ENCODE measurements at places on chromosomes 6 and 20. TPM values are rescaled to one million over a fixed set of nuclear protein-coding genes. Genes with fewer than 3 reads are reported as not detected.

- DNase-seq = peak; percentile 64
These were observed 40.9 kb upstream of the CDH22 start for GRCh38 chr20:46349035-46349741.

Gene PRSS16
- total RNA-seq = 1.9 TPM

DNA sequence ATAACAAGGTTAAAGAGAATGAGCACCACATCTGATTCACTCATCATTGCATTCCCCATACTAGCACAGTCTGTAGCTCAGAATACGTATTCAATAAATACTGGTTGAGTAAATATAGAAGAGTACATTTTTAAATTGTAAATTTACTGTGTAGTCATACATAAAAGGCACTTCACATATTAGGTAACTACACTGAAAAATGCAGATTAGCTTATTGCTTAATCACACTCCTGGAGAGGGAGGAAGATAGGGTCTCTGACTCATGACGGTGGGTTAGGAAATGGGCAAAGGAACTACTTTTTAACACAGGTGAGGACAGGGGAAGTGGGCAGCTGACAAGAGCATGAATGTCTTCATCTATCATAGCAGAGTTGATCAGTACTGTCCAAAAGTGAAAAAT, 133.2 kb downstream of the TBC1D32 start:
- no peak for DNase-seq

DNA sequence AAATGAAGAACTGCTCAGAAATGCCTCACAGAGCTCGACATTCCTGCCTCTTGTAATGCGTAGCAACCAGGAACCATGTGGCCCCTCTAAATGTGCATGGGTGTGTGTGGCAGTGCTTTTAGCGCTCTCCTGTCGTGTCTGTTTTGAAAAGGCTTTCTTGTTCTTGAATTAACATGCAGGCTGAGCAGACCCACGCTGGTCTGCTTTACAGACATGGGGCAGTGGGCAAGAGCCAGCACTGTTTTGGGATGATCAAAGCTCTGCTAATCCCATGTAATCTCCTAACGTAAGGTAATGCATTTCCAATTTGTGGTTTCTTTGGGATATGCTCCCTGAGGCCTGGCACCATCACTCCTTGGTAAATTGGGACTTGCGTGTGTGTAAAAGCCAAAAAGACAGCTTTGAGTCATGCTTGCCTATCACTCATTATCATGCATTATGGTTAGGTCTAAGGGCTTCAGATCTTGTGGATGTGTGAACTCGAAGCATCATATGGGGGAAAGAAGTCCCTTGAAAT, 11.8 kb downstream of the RIPOR2 start:
- peak; percentile 51 for DNase-seq

DNA sequence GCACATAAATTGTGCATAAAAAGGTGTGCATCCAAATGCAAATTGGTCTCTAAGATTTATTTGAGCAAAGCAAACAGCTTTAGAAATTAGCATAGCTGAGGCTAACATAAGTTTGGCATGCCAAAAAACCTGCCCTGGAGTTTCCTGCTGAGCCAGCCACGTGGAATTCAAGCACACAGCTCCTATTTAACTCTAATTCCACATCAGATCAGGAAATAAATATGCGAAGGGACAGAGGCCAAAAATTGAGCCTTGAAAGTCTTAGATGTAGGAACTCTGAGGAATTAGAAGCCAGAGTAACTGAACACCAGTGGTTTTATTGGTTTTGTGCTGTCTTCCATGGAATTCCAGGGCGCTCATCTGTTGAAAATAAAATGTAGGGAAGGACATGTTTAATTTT, 19.6 kb downstream of the SOBP start:
- no peak for DNase-seq

DNA sequence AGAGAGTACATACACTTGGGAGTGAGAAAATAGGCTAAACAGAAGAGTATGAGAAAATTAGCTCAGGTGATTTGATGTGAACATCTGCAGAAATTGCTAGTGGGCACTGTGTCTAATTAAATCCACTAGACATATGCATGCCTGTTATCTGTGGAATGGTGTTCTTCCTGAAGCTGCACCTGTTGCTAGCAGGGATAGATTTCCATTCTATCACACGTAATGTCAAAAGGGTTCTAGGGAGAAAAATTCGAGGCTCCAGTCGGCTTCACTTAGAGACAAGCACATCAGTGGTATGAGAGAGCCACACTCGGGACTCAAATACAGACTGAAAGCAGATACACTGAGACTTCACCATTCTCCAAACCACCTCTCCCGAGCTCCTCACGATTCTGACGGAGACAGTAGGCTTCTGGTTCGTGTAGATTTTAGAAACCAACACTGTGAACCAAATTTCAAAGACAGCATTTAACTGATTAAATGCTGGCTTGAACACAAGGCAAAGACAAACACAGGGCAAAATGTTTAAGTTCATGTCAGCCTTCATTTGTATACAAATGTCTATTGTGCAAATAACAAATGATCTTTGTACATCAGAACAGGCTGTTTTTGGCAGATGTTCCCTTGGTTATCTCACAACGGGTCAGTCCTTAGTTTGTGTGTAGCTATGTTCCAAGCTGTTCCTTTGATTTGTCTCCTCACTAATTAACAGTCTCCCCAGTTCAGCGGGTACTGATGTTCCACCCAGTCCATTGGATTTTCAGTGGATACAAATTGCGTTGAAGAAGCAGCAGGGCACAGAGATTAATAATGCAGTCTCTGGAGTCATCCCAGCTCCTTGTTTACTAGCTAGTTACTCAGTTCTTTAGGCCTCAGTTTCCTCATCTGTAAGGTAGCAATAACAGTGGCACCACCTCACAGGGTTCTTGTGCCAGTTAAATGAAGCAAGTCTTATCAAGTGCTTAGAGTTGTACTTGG, 131.0 kb upstream of the IFNGR1 start:
- DNase-seq = no peak

Gene SLA2
- 51.5 TPM for total RNA-seq

GRCh38 chr6:122400462-122401089, 1.1 kb downstream of the HSF2 start:
- no peak for DNase-seq

Gene ADGRG6
- total RNA-seq = 1.5 TPM

Gene ZC3H12D
- total RNA-seq = 39.0 TPM

DNA sequence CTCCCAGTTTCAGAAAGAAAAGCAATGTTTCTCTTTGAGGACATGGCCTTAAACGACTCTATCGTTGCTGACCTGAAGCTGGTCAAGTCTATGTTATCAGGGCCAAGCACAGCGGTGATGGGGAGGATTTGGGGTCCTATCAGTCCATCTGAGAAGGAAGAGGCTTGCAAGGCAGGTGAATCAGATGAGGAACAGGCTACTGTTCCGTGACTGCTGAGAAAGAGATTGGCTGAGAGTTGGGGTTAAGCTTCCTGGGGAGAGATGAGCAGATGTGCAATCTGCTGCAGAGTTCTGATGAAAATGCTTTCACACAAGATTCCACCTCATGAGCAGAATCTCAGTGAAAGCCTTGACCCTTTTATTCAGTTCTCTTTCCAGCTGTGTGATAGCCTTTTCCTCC, 168.3 kb upstream of the STMND1 start:
- DNase-seq = no peak

Gene OR2B2
- total RNA-seq = not detected

Gene MLIP
- total RNA-seq = not detected

DNA sequence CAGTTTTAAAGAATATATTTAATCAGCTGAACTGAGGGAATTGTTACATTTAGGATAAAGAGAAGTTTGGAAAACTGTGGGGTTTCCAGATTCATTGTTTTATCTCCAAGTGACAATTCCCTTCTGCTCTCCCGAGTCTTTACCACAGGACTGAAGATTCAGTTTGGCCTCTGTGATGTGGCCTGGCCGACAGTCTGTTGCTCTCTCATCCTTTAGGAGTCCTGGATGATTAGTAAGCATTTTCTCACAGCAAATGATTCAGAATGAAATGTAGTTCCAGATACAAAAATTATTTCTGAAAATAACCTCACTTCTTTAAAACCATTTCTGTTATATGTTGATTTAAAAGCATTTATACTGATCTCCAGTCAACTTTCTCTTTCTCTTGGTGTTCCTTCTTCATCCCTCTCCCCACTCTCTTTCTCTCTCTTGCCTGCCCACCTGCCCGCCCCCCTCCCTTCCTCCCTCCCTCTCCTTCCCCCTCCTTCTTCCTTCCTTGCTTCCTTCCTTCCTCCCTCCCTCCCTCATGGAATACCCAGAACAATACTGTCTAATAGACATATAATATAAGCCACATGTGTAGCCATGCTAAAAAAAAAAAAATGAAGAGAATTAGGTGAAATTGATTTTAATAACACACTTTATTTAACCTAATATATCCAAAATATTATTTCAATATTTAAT, 254.9 kb downstream of the PRL start:
- DNase-seq = no peak

Gene LRRC73
- total RNA-seq = 0.18 TPM

Gene BFSP1
- 0.18 TPM for total RNA-seq

- DNase-seq = no peak
These were observed 78.4 kb downstream of the RNASET2 start for GRCh38 chr6:166877906-166878305.

DNA sequence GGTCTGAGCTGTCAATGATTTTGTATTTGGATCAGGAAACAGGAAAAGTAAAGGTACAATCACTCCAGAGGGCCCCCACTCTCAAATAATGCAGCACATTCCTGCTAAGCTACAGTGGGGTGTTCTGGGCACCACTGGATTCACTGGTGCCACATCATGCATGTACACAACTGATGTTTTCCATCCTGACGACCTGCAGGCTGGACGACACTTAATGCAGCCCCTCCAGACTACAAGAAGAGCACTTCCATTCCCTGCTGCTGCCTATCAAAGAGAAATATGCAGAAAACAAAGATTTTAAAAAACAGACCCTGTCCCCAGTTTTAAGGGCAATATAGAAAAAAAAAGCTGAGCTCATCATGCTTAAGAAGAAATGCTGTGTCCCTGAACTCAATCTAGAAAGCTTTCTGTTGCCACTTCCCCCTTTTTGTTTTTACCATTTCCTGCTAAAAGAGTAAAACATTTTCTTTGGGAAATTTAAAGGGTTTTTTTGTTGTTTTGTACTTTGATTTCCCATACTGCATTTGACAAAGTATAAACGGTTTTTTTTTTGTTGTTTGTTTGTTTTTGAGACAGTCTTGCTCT, 35.5 kb downstream of the ABHD12 start:
- no peak for DNase-seq

DNA sequence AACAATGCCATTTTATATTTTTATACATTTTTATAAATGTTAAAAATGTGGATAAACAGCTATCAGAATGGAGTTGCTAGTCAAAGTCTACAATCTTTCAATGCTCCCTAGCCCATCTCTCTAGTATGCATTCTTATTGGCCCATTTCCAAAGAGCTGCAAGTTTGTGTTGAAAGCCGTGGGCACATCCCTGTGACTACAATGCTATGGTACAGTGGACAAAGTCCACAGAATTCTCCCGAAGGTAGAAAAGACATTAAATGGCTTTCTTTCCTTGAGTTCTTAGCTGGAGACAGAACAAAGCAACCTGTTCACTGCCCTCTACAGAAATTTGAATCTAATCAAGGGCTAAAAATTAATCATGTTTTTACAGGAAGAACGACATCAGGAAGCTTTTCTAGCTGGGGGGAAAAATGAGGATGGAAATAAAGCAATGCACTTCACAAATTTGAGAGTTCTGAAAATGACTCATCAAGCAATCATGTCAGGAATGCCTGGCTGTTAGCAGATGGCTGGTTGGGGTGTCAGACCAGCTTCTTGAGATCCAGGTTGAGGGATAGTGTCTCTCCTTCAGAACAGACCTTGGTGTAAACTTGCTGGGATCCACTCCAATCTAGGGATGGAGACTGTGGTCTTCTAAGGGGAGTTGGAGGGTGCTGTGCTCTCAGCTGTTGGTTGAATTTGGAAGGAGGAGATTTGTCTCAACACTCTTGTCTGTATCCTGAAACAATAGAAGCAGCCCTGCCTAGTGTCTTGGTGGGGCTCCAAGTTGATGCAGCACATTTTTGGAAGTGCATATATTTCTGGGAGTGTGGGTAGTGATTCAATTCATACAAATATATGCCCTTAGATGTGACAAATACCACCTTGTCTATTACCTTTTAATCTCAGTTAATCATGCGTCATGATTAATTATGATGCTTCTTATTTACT, 143.4 kb upstream of the PHACTR1 start:
- no peak for DNase-seq

DNA sequence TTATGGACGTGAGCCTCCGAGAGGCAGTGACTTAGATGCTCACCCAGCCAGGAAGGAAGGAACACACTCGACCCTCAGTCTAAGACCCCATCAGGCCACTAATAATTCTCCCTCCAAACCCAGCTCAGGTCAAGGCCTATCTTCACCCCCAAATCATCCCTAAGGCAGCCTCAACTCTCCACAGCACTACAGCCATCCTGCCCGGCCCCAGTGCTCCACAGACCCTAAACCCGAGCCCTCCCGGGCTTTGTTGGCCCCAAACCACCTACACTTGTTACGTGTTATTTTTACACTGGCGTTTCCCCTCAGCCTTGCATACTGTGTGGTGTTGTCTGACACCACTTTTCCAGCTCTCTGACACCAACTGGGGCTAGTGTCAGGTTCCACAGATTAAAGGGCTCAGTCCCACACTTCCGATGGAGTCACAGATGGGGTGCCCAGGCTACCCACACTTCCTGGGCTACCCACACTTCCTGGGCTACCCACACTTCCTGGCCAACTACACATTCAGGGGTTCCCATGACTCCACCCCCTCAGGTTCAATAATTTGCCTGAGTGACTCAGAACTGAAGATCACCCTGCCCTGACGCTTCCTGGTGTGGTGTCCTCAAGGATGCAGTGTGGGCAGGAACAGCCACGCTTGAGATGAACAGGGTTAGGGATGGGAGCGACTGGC, 25.3 kb downstream of the RBCK1 start:
- peak; percentile 85 for DNase-seq

GRCh38 chr6:144149894-144150709, at the start of gene STX11:
STX11 (plus strand) TSS chr6:144150517; CDS start chr6:144186628, 36,111 bp downstream.
- peak; percentile 91 for DNase-seq

DNA sequence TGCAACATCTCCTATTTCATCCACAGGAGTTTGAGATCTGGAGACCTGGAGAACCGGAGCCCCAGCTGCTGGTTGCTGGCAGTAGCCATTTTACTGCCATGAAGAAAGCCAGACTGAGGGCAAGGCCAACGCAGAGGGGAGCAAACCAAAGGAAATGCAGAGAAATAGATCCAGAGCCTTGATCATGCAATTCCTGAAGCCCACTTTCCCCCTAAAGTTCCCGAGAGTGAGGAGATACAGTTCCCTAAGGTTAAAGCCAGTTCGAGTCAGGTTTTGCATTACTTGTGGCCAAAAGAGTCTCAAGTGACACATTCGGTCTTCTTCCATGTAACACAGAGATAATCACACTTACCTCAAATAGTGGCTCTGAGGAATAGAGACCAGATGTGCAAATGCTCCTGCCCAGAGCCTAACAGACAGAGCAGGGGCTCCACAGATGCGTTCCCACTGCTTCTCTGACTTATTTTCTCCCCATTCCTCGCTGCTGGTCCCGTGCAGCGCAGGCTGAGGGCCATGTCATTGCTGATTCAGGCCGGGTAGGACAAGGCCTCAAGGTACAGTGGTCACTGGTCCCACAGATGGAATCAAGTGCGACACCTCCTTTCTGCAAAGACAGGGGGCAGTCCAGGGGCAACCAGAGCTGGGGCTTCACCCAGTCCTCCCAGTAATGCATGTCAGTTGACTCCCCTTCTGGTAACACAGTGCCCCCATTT, 35.1 kb upstream of the NFATC2 start:
- DNase-seq = no peak

Data from activated CD8-positive, alpha-beta T cell treated with anti-CD3 and anti-CD28 coated beads for 36 hours (primary cell).